ENCODE measurements at places on chromosomes 3 and 15.
A peak's percentile ranks its signal among the peaks of the same experiment; 100 is the strongest.

GRCh38 chr15:57538265-57538529 lies 53.5 kb upstream of the MYZAP start:
- no peak for DNase-seq

DNA sequence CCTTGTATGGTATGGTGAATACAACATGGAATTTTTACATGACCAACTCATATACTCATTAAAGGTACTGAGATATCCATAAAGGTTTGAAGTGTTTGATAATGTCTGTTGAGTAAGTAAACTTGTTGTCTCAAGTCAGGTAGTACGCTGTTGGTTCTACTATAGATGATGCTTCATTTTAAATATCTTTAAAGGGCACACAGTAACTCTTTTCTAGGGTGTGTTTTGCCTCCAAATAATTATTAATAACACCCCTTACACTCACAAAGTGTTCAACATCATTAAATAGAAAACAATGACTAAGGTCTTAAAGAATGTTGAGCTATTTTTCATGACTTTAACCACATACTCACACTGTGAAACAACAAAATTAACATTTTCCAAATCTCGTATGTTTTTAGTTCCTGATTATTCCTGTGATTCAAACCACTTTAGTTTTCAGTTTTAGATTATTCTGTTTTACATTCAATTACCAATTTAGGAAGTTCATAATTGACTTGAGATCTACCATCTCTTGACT lies 220.0 kb upstream of the NANOGP8 start:
- no peak for DNase-seq

- no peak for DNase-seq
Measured at GRCh38 chr3:107684431-107684925, 161.7 kb downstream of the BBX start.

GRCh38 chr15:61685534-61685933 lies 374.7 kb downstream of the VPS13C start:
- DNase-seq = no peak

GRCh38 chr3:178475062-178475461 lies 61.2 kb upstream of the KCNMB2 start:
- DNase-seq = no peak

DNA sequence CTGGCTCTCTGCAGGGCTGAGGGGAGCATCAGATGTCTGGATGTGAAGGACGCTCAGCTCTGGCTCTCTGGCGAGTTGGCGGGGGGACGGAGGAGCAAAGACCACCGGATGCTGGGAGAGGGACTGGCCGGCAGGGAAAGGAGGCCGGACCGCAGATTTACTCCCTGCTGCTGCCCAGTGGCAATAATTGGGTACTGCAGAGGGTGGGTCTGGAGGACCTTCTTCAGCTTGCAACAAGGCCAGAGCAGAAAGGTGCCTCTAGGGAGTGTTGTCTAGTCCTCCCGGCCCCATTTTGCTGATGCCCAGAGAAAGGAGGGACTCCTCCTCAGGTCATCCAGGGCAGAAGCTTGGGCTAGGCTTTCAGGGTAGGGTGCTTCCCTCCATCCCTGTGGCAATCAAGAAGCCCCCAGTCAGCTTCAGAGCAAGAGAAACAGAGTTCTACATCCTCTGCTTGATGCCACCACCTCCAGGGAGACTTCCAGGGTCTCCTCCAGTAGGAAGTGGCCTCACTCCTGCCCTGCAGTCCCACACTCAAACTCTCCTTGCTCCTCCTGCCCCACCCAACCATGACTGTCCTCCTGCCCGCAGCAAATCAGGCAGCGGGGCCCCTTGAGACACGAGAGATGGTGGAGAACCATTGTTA lies 20.3 kb upstream of the CSPG4 start:
- DNase-seq = peak; percentile 62

DNA sequence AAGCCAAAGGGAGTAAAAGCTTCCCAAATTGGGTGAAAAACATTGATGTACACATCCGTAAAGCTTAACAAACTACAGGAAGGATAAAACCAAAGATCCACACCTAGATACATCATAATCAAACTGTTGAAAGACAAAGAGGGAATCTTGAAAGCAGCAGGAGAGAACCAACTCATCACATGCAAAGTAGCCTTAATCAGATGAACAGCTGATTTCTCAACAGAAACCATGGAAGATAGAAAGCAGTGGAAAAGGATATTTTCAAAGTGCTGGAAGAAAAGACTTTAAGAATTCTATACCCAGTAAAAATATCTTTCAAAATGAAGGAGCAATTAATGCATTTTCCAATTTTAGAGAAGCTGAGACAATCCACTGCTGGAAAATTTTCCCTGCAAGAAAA lies 36.8 kb downstream of the CHRNA7 start:
- DNase-seq = no peak
